ENCODE measurements at places on chromosomes 5 and 9. TPM values are rescaled to one million over a fixed set of nuclear protein-coding genes. Genes with fewer than 3 reads are reported as not detected.

LCN15 gene
- polyA plus RNA-seq: 0.07 TPM

DNA sequence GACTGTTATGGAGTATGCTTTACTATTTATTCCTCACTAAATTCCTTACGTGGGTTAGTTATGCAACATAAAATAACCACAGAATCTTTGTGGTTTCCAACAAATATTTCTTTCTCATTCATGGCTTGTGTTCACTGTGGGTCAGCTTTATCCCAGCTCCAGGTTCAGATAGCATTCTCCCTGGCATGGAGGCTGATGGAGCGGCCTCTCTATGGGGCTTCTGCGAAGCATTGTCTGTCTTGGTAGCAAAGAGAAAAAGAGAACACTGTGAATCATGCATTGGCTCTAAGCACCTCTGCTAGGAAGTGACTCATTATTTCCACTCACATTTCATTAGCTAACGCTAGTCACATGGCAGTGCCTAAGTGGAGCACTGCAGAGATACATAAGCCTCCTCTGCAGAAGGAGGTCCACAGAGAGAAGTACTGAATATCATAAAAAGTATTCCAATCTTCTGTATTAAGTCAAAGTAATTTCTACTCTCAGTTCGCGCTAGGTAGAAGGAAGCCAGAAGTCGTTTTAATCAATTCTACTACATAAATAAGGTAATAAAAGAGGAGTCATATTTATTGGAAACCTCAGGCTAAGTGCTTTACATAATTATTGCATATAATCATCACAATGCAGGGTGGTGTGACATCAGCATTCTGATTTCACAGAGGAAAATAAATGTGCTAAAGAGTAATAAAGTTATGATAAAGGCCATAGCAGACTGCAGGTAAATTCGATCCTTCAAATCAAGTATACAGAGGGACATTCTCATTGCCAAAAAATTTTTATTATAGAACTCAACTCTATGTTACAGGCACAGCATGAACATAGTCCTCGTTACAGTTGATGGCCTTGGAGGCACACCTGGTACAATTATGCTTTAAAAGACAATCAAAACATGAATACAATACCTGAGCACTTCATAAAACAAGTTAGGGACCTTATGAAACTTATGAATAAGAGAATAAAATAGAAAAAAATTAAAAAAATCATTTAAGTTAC, 531.1 kb downstream of the CETN3 start:
- DNase-seq: no peak

EIF4E1B gene
- not detected for polyA plus RNA-seq

DNA sequence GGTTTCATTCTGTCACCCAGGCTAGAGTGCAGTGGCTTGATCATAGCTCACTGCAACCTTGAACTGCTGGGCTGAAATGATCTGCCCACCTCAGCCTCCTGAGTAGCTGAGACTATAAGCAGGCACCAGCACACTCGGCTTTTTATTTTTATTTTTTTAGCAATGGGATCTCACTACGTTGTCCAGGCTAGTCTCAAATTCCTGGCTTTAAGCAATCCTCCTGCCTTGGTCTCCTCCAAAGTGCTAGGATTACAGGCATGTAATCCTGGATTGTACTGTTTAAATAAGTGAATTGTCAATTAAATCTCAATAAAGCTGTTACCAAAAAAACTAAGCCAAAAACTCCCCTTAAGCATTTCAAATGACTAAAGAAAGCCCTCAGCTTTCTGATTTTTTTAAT, 18.9 kb downstream of the GOLPH3 start:
- DNase-seq: no peak

PCDHGA9 gene
- polyA plus RNA-seq: 5.0 TPM

DNA sequence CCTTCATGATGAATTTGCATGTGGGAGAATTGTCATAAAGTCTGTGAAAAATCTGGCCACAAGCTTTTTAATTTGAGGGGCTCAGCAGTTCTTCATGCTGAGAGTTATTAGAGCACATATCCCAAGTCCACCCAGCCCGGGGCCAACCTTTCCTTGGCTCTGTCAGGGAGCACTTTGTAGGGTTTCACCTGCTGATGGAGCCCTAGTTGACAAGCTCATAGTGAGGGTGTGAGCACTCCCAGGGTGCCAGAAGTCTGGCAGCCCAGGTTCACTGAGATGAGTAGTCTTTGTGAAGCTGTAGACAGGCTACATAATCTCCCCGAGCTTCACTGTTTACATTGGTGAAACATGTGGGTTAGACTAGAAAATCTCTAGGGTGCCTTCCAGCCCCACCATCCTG, 97.2 kb upstream of the NREP start:
- no peak for DNase-seq

GRCh38 chr5:135310328-135310989, 88.6 kb downstream of the MACROH2A1 start:
- no peak for DNase-seq

DNA sequence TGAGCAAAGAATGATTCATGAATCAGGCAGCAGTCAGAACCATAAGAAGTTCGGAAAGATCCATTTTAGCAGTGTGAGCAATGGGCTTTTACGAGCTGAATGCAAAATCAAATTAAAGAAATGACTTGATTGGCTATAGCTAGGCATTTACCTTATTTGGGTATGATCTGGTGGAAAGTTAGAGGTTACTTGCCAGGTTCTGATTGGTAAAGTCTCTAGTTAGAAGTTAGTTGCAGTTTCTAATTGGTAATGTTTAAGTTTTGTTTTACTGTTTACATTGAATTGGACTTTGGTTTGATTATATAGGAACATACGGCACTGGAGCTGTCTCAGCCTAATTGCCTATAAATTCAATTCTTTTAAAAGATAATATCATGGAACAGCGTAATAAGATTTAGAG, 97.9 kb downstream of the ITGA1 start:
- DNase-seq: no peak

DNA sequence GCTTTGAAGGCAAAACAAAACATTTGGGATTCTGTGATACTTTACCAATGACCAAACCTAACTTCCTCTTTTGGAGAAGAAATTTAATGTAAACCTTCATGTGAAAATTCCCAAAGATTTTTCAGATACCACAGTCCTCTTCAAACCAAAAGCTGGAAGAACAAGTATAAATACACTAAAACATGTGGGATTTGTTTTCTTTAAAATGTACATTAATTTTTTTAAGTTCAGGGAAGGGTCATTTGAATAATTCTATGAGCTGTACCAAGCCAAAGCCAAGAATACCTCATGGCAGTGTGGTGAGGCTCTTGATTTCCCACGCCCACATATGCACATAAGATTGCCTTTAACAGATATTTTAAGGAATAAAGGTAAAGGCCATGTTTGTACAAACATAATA, 28.4 kb upstream of the ITGA1 start:
- no peak for DNase-seq

DNA sequence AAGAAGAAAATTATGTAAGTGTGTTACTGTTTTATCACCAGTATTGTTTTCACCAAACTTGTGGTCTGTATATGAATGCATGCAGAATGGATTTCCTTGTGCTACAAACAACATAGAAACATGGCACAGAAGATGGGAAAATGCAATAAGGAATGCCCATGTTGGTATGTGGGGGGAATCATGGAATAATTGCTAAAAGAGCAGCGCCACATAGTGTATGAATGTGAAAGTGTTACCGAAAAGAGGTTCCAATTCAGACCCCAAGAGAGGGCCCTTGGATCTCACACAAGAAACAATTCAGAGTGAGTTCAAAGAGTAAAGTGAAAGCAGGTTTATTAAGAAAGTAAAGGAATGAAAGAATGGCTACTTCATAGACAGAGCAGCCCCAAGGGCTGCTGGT, 26.4 kb upstream of the TYRP1 start:
- DNase-seq: no peak

GRCh38 chr5:68274847-68275651, 59.5 kb downstream of the PIK3R1 start:
- DNase-seq: no peak

FAM200C gene
- 13.3 TPM for polyA plus RNA-seq

DNA sequence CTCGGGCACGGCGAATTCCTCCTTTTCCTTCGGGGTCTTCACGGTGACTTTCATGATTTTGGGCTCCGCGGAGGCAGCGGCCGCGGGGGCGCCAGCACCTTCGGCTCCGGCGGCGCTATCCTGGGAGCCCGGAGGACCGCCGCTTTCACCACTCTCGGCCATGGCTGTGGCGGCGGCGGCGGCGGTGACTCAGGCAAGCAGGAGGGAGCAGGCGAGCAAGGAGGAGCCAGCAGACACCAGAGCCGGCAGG, 315 bp downstream of the UBQLN1 start:
- DNase-seq: no peak

ZNF366 gene
- 3.4 TPM for polyA plus RNA-seq

- DNase-seq: no peak
Observed at GRCh38 chr5:178194026-178194425, 6.9 kb upstream of the GMCL2 start.

GRCh38 chr5:132012371-132013005, 1.0 kb upstream of the ACSL6 start:
- peak; percentile 34 for DNase-seq

FCN1 gene
- 3.1 TPM for polyA plus RNA-seq

GRCh38 chr9:120916588-120916987, 10.0 kb downstream of the TRAF1 start:
- DNase-seq: no peak

DNA sequence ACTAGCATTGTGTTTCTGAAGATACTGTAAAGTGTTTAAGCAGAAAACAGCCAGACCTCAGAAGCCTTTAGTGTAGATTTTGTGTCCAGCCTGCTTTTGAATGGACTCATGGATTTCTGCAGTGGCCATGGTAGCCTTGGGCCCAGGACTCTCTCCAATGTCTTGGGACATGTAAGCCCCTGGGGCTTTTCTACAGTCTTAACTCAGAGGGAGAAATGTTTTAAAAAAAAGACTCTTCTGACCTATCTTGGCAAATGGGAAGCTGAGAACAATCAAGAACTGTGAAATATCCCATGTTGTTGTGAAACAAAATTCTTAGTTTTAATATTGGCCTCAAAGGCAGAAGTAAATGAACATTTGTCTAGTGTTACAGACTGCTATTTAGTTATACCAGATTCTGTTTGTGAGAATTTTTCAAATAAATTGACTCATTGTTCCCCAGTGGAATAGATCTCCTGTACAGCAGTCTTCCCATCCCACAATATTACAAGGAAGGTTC, 112.5 kb upstream of the DMAC1 start:
- DNase-seq: no peak

DNA sequence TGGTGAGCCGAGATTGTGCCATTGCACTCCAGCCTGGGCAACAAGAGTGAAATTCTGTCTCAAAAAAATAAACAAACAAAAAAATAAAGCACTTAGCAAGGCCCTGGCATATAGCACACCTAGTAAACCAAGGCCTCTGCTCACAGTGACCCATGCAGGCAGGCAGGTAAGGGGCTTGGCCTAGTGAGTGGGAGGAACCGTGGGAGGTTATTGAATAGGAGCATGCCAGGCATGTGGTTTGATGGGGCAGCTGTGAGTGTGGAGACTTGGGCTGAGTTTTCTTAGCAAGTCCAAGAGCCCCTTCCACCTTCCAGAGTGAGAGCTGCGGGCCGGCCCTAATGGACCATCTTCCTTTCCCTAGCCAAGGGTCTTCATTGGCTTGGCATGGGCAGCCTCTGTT, 4.5 kb upstream of the NDST1 start:
- DNase-seq: no peak

ZNF354C gene
- polyA plus RNA-seq: 17.0 TPM

DNA sequence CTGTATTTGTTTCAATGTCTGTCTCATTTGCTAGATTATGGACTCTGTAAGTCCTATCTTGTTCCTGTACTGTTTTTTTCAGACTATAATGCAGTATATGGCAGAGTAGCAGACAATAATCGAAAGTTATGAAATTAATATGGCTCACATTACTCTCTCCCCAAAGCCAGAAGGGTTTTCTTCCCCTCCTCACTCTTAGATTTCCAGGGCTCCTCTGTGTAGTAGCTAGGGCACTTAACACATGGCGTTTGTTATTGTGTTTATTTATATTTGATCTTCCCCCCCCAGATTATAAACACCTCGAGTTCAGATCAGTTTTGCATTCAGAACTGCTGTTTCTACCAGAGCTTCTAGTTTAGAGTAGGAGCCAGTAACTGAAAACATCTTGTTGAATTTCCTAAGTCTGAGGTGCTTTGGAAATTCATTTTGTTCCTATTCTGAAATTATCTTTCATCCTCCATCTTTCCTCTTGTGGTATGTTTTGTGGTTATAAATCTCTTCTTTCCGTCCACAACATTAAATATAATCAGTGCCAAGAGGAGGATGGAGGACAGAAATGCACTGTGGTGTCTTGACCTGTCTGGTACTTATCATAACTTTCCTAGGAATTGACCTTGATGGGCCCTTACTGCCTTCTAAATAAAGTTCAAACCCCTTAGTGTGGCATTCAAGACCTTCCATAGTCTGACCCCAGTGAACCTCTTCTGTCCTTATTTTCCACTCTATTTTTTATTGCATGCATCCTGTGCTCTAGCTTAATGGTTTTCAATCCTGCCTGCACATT, 27.0 kb downstream of the TLE4 start:
- no peak for DNase-seq

N4BP3 gene
- 4.3 TPM for polyA plus RNA-seq

DNA sequence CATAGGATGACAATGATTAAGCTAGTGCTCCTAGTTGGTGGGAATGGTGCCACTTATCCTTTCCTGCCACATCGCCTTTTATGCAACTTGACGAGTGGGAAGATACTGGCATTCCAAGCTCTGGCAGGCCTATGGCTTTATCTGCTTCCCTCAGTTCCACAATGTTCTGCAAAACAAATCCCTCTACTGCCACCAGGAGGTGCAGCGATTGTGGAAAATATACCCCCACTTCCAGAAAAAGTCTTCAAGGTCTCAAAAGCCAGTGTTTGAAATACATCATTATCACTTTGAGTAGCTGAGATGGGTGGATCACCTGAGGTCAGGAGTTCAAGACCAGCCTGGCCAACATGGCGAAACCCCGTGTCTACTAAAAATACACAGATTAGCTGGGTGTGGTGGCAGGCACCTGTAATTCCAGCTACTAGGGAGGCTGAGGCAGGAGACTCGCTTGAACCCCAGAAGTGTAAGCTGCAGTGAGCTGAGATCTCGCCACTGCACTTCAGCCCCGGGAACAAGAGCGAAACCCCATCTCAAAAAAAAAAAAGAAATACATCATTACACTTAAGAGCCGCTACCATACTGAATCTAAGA, 3.4 kb downstream of the CLINT1 start:
- no peak for DNase-seq

DNA sequence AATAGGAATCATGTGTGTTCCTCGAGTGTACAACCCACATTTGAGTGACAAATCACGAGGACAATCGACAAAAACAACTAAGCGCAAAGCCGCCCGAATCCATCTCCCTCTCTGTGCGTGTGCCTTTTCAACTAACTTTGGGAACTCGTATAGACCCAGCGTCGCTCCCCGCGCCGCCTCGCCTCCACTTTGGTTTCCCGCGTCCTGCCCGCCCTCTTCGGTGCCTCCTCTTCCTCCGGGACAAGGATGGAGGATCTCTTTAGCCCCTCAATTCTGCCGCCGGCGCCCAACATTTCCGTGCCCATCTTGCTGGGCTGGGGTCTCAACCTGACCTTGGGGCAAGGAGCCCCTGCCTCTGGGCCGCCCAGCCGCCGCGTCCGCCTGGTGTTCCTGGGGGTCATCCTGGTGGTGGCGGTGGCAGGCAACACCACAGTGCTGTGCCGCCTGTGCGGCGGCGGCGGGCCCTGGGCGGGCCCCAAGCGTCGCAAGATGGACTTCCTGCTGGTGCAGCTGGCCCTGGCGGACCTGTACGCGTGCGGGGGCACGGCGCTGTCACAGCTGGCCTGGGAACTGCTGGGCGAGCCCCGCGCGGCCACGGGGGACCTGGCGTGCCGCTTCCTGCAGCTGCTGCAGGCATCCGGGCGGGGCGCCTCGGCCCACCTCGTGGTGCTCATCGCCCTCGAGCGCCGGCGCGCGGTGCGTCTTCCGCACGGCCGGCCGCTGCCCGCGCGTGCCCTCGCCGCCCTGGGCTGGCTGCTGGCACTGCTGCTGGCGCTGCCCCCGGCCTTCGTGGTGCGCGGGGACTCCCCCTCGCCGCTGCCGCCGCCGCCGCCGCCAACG, at the start of gene GPR150:
GPR150 (plus strand) TSS at position 58 of the 840 bp plus-strand sequence; CDS start at position 247, 189 bp downstream.
- no peak for DNase-seq

Measured in left renal cortex interstitium (tissue), 4 donors.